ENCODE measurements at places on chromosomes 5 and 9. TPM values are rescaled to one million over a fixed set of nuclear protein-coding genes. Genes with fewer than 3 reads are reported as not detected.

DNA sequence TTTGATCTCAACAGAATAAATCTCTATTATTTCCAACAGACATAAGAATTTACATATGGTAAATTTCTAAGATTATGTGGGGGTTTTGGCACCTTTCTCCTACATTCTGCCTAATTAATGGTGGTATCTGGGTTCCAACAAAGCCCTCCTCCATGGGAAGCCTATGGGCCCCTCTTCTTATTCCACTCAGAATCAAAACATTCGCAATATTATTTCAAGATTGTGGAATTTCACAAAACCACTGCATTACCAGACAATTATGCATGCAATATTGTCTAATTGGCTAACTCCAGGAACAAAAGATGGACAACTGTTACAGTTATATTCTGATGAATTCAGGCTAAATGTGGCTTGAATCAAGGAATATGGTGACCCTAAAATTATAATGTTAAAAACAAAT is 434.0 kb downstream of the NFIB start:
- no peak for DNase-seq

DNA sequence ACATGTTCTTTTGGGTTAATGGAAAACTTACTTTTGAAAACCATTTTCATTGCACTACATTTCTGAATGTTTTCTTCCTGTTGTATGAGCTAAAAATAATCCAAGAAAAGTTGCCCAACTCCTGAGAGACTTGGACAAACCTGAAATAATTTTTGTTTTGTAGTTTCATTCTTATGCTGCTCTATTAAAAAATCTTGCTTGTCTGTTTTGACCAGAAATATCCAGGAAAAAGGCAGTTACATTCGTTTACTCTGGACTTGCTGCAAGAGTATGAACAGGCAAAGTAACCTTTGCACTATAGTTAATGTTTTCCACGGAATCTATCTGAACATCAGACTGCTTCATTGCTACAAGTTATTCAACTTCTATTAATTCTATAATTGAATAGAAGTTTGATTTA is 200.1 kb upstream of the DAB2 start:
- DNase-seq = no peak

DNA sequence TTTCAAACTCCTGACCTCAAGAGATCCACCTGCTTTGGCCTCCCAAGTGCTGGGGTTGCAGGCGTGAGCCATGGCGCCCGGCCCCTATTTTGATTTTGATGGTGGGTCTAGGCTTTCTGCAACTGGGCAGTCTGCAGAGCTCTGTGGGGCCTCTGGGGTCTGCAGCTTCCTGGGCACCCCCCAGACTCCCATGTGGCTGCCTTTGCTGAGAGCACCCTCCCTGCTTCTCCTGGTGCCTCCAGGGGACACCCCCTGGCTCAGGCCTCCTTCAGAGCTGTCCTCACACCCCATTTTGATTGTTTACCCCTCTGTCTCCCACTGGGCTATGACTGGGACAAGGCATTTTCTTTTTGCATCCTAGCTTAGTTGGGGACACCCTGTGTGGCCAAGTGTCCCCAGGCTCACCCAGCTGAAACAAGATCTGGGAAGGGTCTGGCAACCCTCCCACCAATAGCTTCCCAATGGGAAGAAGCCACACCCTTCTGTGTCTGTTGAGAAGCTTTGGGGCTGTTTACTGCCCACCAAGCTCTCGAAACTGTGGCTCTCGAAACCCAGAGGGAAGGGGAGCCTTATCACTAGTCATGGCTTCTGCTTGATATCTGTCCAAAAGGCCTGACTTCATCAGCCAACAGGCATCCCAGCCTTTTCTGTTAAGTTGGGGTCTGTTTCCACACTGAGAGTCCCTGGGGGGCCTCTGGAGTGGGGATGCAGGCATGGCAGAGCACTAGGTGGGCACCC is 204.4 kb upstream of the IER5L start:
- DNase-seq = no peak

DNA sequence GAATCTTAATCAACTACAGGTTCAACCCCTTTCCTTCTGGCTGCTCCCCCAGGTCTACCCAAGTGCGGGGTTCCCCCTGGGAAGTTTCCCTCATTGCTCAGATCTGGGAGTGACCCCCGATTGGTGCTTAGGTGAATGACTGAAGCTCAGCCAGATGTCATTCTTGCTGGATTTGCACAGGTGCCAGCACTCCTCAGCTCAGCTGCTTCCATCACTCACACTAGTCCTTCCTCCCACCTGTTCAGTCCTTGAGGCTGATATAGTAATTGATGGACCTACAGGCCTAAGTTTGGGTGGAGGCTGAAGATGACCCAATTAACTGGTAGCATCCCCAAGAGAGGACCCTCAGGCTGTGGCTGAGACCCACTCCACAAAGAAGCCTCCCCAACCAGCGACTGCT is 32.9 kb downstream of the PRLR start:
- DNase-seq = no peak

DNA sequence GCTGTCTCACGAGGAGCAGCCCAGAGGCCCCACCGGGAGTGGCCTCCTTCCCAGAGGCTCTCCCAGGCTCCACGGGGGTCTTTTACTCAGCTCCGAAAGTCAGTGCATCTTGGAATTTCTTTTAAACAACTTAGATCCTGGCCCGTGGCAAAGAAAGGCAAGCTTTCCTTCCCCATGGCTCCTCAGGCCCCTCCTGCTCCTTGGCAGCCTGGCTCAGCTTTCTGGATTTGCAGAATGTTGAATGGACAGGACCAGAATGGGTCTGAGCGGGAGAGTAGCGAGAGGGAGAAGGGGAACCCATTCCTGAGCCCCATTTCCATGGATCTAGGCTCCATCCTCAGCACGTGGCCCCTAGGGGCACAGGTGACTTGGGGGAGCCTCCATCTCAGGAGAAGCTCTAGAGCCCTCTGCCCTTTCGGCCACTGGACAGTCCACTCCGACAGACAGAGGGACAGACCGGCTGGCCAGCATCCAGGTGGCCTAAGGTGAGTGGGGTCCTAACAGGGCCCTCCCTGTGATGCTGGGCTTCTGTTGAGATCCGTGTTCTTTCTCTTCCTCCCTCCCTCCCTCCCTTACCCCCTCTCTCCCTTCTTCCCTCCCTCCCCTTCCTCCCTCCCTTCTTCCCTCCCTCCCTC is 173.9 kb upstream of the PPP1R26 start:
- DNase-seq = no peak

GRCh38 chr5:36883894-36884462 is 7.4 kb downstream of the NIPBL start:
- DNase-seq = no peak

The IL9 gene
- not detected for total RNA-seq

The GRAMD2B gene
- 55.6 TPM for total RNA-seq

The HAPLN1 gene
- 9.6 TPM for total RNA-seq

The NR2F1 gene
- total RNA-seq = 9.1 TPM

The CAPSL gene
- not detected for total RNA-seq

All from mucosa of descending colon (tissue), 3 donors.